Naive thymus-derived CD8-positive, alpha-beta T cell (primary cell): ENCODE measurements at places on chromosomes 5 and 9.

- peak; percentile 23 for DNase-seq
These were observed 123.6 kb downstream of the PALM2AKAP2 start for GRCh38 chr9:109903515-109904138.

GRCh38 chr5:73158313-73158712 lies 14.7 kb upstream of the TMEM174 start:
- DNase-seq: no peak

- DNase-seq: no peak
These were observed 81.2 kb upstream of the DNAH5 start for GRCh38 chr5:14025569-14026286.

- DNase-seq: no peak
These were observed 1026.8 kb downstream of the CDH18 start for GRCh38 chr5:18961234-18961633.

GRCh38 chr9:99118782-99119466 lies 14.0 kb downstream of the TGFBR1 start:
- peak; percentile 76 for DNase-seq

DNA sequence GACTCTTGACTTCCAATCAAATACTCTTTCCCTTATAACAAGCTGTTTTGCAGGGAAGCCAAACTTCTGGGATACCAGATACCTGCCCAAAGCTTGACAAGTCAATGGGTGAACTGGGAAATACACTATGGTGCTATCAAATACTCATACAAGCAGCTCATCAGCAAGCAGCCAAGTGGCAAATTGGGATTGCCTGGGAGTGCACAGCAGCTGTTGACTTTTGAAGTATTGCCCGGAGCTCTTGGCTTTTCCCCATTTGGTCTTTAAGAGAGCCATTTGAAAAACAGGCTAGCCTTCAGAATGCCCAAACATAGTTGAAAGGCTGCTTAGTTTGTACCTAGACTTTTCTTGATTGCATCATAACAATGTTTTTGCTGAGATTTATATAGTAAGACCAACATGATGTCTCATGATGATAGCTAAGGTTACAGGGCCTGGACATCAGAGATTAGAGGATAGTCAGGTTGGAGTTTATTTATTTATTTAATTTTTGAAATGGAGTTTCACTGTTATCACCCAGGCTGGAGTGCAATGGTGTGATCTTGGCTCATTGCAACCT lies 210.1 kb upstream of the ZNF608 start:
- no peak for DNase-seq

- DNase-seq: no peak
These were observed 9.2 kb downstream of the TNFSF8 start for GRCh38 chr9:114921171-114921570.

GRCh38 chr9:135103001-135103446 lies 15.6 kb downstream of the OLFM1 start:
- DNase-seq: no peak

GRCh38 chr5:153342487-153342886 lies 148.0 kb upstream of the GRIA1 start:
- no peak for DNase-seq

DNA sequence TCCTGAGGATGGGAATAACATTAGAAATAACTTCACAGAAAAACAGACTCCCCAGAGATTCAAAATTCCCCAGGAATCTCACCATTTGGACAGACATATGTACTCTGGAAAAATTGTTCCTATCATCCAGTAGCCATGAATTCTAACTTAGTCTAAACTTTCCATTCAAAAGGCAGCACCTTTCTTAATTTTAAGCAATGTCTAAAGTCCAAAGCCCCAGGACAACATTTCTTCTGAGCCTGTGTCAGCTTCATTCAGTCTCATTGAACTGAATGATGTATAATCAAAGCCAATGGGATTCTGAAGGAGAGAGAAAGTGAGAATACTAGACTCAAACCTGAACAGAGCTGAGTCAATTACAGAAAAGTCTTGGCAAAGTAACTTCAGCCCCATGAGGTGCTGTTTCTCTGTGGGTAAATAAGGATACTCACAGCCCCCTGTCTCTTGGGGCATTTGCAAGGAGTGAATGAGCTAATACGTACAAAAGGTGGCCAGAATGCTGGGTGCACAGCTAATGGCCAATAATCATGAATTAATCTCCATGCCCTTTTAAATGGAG lies 140.6 kb downstream of the SEMA5A start:
- DNase-seq: no peak

GRCh38 chr5:34005211-34005610 lies 2.6 kb downstream of the AMACR start:
- no peak for DNase-seq

DNA sequence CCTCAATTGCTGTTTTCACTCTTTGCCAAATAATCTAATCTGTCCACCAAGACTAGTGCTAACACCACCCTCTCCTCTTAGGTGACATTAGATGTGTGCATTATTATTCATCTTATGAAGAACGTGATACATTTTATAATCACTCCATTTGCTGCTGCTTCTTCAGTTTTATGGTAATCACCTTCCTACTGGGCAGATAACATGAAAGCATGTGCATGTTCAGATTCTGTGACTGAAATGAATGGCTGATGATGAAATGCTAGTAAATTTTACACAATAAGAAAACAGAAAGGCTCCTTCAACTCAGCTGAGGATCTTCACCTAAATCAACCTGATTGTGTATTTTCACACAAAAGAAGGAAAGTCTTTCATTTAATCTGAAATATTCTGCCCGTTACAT lies 577.6 kb downstream of the CSNK1G3 start:
- DNase-seq: no peak

GRCh38 chr5:109610581-109610980 lies 79.1 kb upstream of the MAN2A1 start:
- DNase-seq: no peak

- no peak for DNase-seq
These were observed 138.6 kb upstream of the SPEF2 start for GRCh38 chr5:35478856-35479682.

GRCh38 chr9:83526211-83526610 lies 12.0 kb downstream of the FRMD3 start:
- no peak for DNase-seq

DNA sequence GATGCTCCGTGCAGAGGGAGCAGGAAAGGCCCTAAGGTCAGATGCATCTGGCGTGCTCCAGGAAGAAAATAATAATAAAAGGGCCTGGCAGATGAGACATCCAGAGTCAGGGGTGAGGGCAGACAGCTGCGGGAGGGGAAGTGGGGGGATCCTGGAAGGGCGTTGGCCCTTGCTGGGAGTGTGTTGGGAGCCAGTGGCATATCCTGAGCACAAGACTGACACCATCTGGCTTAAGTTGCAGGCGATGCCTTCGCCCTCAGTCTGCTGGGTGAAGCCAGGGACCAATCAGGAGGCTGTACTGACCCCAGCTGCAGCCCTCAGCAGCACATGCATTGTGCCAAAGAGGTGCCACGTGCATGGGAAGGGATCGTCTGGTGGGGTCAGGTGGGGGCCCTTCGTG lies 3.8 kb downstream of the OR2V2 start:
- no peak for DNase-seq

DNA sequence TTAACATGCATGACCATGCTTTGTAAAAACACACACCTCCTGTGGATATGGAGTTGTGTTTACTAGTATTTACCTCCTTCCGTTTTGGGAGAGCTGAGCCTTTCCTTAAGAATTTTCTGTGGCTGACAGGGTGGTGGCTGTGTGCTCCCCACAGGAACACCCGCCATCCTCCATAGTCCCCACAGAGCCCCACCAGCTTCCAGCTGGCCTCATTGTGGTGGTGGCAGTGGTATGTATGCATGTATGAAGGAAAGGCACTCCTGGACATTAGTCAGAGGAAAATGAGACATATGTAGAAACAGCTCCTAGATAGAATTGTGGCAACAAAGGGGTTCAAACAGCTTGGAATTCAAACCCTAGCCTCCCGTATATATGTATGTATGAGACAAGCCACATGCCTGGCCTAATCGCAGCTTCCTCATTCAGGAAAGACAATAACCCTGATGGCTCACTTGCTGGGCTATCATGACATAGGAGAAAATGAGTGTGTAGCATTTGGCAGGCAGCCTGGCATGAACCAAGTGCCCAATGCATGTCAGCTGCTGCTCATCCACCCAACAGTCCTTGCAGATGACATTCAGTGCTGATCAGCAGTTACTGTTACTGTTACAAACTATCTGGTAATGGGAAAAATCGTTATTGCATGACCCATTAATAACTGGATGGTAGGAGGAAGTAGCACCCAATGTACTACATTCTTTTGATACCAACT lies 459.7 kb downstream of the EBF1 start:
- no peak for DNase-seq

DNA sequence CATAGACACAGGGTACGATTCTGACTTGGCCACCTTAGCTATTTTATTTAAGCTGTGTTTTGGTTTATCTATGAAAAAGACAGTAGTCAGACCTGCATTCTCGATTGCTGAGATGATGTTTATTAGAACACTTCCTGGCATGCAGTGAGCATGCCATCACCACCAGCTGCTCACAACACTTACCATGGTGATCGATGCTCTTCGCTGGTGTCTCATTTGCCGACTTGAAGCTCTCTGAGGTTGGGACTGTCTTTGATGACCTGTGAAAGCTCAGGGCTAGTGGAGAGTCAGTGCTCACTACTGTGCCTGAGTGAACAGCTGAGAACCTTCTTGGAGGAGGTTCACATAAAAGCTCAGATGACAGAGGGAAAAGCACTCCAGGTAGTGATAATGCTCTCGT lies 4.4 kb upstream of the C9orf153 start:
- DNase-seq: no peak

- DNase-seq: no peak
These were observed 328.3 kb downstream of the TMEM167A start for GRCh38 chr5:82748688-82749460.

GRCh38 chr9:84851935-84852585 lies 182.5 kb downstream of the NTRK2 start:
- no peak for DNase-seq

- no peak for DNase-seq
These were observed 144.9 kb downstream of the CEP120 start for GRCh38 chr5:123278284-123278683.

GRCh38 chr9:120714846-120715388 lies 647 bp upstream of the MEGF9 start:
- no peak for DNase-seq

DNA sequence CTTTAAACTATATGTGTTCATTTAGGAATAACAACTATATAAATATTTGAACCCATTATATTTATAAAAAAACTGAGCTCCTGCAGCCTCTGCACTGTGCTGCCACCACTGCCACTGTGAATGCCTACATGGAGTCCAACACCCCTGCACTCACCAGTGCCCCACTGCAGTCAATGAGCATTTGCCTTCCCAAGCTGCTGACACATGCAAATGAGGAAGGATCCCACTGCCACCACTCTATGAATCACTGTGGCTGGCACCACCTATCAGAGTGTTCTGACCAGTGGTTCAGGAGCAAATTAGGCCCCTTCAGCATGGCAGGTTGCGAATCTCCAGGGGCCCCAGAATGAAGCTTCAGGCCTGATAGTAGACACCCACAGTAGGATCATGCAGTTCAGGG lies 9.1 kb downstream of the IFNA5 start:
- no peak for DNase-seq

- DNase-seq: no peak
These were observed 251.6 kb upstream of the PTGER4 start for GRCh38 chr5:40428126-40428525.

DNA sequence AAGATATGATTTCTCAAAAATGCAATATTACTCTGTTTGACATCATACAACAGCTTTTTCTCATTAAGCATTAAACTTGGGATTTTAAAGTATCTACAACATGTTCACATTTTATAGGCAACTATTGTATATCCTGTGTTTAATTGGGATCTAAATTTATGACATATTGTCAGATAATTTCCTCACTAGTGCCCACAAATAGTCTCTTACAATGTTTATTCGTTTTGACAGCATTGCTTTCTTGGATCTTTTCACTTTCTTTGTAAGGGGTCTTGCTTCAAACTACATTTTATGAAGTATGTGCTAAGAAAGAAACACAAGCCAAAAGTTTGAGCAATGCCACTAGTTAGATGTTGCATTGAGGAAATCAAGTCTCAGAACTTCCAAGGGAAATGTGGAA lies 285.1 kb downstream of the TMEM167A start:
- DNase-seq: no peak
